ENCODE measurements at places on chromosomes 7 and 10. TPM values are rescaled to one million over a fixed set of nuclear protein-coding genes. Genes with fewer than 3 reads are reported as not detected.

The FAM221A gene
- 3.6 TPM for polyA plus RNA-seq

The TLL2 gene
- 0.41 TPM for polyA plus RNA-seq

The GBF1 gene
- polyA plus RNA-seq: 12.6 TPM

The PDE1C gene
- polyA plus RNA-seq: not detected

The CTAGE4 gene
- not detected for polyA plus RNA-seq
